Spleen (tissue), 13 donors: ENCODE measurements at places on chromosomes 4 and X.
A peak's percentile ranks its signal among the peaks of the same experiment; 100 is the strongest.

GRCh38 chr4:39324446-39324845, 41.7 kb downstream of the RFC1 start:
- no peak for DNase-seq

GRCh38 chr4:128862608-128863311, 53.3 kb downstream of the JADE1 start:
- peak; percentile 74 for DNase-seq

- no peak for DNase-seq
These were observed 474.7 kb downstream of the NKX6-1 start for GRCh38 chr4:84024405-84024804.

DNA sequence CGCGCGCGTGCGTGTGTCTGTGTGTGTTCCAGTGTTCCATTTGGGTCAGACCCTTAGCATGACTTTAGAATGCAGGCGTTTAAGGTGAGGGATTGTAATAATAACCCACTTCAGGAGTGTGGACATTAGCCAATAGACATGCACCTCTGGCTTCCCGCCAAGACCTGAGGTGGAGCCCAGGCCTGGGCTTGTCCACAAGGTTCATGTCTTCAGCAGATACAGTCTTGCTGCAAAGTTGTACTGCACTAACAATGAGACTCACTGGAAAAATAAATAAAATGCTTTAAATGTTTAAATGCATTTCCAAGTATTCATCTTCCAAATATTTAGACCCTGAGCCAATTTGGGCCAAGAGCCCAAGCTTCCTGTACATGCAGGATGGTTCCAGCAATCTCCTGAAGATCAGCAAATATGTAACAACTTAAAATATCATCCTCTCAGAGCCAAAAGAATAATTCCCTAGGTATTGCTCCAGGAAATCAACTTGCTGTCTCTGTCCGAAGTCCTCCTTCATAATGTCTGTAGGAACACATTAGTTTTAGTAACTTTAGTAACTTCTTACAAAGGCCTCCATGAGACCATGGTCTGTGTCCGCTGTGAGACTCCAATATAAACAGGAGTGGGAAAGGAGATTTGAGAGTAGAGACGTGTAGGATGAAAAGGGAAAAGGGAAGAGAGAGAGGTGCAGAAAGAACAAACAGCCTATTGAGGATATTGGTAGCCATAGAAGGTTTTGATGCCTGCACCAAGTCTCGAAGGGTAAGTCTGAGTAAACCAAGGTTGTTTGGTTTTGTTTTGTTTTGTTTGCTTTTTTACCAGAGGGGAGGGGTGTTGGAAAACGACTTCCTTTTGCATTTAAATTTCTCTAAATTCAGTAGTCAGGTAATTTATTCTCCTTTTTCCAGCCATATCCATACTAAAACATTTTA, 98.5 kb upstream of the KLF3 start:
- no peak for DNase-seq

- DNase-seq, result no peak
These were observed 54.8 kb downstream of the ZFX start for GRCh38 chrX:24204331-24204730.

DNA sequence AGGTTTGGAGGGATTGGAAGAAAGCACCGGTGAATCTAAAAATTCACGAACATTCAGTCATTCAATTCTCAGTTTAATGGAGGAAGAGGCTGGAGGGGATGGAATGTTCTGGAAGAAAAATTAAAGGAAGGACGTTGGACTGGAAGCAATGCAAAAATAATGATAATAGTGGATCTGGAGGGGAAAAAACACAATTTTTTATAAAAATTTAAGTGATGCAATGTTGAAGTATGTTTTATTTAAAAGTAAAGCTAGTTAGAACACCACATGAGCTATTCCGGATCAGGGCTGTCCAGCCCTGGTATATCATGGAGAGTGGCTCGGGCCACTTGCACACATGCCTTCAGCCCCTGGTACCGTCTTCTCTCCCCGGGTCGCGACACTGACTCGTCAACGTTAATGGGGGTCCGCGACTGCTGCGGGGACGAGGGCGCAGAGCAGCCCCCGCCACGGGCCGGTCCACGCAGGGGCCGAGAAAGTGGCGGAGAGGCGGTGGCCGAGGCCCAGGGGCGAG, 204.6 kb downstream of the TENM3 start:
- DNase-seq, result no peak

DNA sequence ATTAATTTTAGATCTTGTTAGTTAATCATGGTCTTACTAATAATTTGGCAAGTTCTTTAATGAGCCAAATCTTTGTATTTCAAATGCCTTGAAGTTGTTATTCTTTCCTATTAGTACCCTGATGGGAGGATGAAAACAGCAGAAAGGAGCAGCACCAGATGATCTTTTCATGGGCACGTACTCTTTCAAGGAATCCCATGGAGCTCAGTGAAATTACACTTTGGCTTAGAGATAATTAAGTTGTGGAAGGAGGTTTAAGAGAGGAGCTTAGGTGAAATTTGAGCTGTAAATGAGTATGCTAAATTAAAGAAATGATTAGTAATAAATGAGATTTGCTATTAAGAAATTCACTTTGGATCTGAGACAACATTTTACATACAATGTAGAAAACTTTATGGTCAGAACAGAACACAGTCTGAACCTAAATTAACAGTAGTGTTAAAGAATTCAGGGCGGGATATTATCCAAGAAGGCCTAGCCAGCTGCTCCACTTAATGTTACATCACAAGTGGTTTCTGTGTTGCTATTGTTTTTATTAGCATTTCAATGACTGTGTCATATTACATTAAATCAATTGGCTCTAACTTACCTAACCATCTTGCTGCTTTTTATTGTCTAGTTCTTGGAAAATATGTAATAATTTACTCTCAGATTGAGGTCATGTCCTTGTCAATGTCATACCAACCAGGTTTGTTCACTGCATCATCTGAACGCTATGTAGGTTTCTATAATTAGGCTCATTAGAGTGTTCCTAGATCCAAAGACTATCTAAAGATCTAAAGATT, 3.9 kb downstream of the MTHFD2L start:
- DNase-seq, result no peak

DNA sequence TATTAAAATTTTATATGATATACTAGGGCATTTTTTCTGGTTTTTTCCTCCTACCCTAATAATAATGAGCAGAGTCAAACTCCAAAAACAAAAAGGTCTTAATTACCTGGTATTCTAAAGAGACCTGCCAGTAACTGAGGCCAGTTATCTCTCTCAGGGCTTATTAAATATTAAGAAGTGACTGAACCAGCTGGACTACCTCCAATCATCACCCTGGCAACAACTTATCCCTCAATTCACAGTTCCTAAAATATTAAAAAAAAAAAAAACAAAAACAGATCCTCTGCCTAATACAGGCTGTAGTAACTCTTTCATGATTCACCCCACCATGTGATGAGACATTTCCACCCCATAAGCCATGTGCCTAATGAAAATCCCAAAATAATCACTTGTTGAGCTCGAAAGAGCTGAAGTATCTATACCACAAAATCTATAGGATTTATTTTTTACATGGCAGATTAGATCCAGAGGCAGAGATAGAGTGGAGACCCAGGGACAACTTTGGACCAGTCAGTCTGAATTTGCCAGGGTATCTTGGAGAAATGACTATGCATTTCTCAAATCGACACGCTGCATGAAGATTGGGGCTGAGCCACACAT, 698.0 kb downstream of the FAT4 start:
- no peak for DNase-seq

DNA sequence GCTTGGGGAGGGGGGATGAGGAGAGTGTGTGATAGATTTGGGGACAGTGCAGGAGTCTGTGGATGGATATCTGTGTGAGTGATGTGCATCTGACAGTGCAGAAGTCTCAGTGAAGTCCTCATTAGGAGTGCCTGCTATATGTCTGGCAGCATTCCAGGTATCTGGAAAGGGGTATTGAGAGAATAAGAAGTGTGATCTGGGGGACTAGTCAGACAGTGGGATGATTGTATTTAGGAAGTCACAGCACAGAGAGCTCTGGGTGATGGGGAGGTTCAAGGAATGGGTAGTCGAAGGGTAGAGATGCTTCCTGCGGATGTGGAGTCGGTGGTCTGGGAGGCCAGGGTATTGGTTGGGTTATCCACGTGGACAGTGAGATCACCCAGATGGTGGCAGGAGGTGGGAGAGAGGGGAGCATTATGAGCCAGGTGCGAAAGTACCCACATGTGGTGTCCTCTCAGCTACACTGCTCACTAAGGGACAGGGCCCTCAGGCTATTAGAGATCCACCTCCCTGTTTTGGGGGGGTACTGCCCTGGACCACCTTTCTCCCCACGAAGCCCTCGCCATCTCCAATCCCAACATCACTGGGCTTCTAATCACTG, 9.8 kb downstream of the MAGED2 start:
- DNase-seq, result no peak

DNA sequence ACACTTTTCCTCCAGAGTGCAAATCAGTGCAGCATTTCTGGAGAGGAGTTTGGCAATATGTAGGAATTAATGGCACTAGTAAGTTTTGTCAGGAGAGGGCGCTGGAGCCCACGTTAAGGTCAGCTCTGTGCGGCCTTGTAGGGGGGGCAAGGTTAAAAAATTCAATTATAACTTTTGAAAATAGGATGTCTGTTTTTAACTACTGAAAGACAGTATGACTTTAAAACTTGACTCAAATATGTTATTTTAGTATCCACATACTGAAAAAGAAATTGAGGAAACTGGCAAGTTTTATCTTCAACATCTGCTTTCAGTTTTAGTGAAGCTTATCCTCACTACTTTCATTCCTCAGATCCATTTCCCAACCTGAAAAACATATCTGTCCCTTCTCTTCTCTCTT, 30.9 kb upstream of the HSD17B13 start:
- no peak for DNase-seq

DNA sequence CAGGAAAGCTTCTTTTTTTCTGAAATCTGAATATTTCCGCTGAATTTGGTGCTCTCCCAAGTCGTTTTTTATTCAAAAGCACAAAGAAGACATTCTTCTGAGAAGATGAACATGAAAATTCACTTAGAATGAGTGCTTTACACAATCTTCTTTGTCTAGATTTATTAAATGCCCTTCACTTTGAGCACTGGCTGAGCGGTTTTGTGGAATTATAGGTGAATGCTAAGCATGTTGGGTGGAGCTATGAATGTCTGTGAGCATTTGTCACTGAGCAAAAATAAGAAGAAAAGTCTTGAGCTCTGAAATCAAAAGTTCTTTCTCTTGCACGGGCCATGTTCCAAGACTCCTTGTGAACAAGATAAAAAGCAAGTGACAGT, 13.1 kb downstream of the GASK1B start:
- no peak for DNase-seq

GRCh38 chr4:105989485-105990242, 94.4 kb downstream of the NPNT start:
- DNase-seq, result no peak

DNA sequence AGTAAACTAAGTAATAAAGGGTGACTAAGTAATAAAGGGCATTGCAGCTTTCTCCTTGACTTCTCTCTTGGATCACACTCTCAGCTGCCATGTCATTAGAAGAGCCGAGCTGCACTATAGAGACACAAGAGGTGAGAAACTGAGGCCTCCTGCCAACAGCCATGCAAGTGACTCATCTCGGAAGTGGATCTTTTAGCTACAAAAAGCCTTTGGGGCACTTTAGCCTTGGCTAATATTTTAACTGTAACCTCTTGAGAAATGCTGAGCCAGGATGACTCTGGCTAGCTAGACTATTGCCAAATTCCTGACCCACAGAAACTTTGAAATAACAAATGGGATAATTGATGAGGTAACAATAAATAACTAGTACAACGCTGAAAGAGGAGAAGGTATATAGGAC, 1.5 kb upstream of the NEIL3 start:
- DNase-seq, result no peak

GRCh38 chr4:15737255-15737654, 34.4 kb downstream of the BST1 start:
- DNase-seq, result no peak

- DNase-seq, result no peak
These were observed 101.8 kb upstream of the VCX2 start for GRCh38 chrX:8272821-8273220.

DNA sequence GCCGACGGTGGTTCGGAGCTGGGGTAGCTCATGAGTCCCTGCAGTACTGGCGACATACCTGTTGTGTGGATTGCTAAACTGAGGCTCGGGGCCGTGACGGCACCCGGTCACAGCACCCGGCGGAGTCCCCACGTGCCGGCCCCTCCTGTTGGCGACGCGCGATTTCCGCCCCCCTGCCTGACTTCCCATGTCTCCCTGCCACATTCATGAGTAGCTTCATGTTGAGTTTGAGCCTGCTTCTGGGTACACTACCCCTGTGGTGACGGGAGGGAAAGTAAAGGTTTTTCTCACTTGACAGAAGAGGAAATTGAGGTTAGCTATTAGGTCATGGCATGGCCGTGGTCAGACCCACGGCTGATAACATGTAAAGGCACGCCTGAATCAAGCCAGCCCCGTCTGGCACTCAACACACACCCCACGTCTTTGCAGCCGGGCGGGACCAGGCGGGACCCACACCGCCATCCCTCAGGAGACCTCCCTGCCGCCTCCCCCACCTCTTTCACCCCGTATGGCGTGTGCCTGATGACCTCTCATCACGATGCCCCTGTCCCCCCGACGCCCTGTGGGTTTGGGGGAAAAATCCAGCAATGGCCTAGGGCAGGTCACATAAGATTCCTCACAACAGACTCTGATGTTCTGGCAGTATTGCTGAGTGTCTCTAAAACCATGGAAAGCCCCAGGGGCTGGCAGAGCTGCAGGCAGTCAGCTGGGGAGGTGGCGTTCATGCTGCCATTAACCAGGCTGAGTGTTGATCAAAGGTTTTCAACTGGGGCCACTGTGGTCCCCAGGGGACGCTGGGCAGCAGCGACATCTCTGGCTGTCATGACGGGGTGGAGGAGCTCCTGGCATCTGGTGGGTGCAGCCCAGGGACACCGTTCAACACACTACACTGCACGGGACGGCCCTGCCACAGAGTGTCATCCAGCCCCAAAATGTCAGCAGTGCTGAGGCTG, 29.2 kb downstream of the P2RY8 start:
- DNase-seq, result peak; percentile 87

DNA sequence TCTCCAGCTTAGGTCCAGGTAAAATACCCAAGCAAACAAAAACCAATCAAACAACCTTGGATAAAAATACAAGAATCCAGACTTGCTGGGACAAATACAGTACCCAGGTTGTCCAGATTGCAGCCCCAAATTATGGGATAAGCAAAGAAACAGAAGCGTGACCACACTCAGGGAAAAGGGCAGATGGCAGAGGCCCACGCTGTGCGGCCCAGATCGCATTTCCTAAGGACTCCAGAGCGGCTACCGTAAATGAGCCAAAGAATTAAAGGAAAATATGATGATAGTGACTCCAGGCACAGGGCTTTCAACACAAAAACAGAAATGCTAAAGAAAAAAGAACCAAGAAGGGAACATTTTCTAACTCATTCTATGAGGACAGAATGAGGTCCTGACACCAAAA, 50.3 kb downstream of the FGFRL1 start:
- DNase-seq, result no peak

DNA sequence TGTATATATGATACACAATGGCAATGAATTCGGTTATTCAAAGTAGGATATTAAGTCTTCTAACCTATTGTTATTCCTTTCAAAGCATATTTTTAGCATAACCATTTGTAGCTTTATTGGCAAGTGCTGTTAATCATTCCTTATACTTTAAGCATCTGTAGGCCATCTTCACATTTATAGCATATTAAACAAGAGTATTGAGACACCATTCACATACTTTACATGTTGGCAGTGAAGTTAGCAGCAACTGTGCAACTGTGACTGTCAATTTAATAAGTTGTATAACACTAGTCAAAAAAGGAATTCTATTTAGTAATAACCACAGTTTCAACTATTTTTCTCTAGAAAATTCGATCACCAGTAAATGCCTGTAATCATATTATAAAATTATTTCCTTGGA, 107.3 kb upstream of the MYOZ2 start:
- DNase-seq, result no peak

- no peak for DNase-seq
These were observed 211.1 kb downstream of the ADGRL3 start for GRCh38 chr4:61411241-61411640.

GRCh38 chr4:13088726-13089658, 395.1 kb downstream of the RAB28 start:
- no peak for DNase-seq
